Inflammatory macrophage (primary cell): ENCODE measurements at places on chromosomes 11 and 22.
A peak's percentile ranks its signal among the peaks of the same experiment; 100 is the strongest.

GRCh38 chr11:66720223-66720898 lies 8.7 kb downstream of the SPTBN2 start:
- peak; percentile 90 for DNase-seq

DNA sequence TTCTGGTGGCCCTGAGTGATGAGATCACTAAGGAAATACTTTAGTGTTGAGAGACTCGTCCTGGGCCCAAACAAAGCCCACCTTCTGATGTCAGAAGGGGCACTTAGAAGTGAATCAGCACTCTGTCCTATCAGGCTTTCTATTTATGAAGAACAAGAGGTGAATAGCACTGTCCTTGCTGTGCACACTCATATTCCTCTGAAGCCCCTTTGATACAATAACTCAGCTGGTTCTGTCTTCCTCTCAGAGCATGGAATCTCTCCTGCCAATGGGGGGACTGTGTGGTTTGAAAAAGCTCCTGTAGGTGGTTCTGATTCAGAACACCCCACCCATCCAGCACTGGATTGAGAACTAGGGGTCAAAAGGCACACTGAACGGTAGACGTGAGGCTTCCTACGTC lies 348.1 kb downstream of the ETS1 start:
- DNase-seq = no peak

DNA sequence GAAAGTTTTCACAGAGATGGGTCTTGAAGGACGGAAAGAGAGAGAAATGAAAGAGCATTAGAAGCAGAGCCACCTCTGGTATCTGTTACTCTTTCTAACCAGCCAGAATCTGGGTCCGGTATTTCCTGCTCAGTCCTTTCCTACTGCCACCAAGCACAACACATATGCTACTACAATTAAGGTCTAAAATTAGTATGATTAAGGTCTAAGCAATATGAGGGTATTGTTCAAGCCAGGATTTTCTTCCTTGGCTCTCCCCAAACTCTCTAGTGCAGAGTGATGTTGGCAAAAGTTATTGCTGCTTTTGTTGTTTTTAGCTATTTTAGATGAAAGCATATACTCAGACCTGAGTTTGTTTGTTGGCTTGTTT lies 59.2 kb upstream of the EED start:
- DNase-seq = no peak

- DNase-seq = no peak
Measured at GRCh38 chr11:102626676-102627075, 1.5 kb upstream of the MMP20 start.

DNA sequence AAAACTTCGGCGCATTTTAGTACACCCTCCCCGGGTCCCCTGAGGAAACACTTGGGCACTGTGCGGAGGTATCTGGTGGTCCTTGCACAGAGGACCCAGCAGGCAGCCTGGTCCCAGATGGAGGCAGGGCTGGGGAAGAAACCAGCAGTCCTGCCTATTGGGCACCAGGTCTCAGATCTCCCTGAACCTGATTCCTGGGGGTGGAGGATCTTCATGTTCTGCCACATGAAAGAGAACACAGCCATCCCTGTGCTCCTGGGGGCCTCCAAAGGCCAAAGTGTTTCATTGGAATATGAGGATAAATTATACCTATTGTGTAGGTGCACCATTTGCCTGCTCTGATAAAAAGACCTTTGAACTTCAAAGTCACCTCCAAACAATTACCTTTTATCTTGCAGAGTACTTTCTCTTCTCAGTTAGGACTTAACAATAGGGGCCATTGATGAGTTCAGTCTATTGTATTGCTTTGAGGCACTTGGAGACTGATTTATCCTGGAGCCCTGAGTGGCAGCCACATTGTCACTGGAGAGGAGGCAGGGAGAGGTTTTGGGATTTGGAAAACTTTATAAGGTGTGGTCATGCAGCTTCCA lies 1.8 kb downstream of the RCN1 start:
- no peak for DNase-seq

- no peak for DNase-seq
Measured at GRCh38 chr11:17157761-17158160, 50.0 kb downstream of the PIK3C2A start.

DNA sequence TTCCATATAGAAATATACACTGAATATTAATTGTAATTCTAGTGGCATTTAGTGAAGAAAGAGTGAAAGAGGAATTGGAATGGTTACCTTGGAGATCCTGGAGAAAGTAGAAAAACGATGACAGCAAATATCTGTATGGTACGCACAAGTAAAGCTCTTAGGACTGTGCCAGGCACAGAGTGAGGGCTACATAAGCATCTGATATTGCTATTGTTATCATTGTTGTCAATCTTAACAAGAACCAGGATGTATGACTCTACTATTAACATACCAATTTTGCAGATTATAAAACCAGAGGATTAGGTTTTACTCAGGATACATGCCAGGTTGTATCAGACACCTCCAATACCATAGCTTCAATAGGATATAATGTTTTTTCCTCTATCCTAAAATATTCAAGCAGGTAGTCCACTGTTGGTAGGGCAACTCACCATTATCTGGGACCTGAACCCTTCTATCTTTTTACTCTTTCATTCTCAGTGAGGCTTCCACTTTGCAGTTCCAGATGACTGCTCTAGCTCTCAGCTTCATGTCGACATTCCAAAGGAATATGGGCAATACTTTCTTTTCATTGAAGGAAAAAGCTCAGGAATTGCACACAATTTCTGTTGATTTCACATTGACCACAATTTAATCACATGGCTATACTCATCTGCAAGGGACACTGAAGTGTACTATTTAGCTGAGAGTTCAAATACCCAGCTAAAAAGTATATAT lies 73.2 kb downstream of the RAB38 start:
- no peak for DNase-seq

DNA sequence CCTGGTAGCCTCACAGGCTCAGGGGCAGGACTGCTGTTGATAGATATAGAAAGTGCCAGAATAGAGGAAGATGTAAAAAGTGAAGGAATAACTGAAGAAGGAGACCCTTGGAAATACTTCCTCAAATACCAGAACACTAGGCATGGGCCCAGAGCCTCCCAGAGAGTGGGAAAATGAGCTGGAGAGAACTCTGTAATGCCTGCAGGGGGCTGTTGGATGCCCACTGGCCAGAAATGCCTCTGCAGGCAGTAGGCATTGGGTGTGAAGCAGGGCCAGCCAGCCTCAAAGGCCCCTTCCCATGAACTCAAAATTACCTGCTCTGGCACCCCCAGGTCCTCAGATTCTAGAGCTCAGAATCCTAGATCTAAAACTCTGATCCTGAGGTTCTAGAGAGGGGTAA lies 15.1 kb downstream of the P2RY2 start:
- DNase-seq = no peak

DNA sequence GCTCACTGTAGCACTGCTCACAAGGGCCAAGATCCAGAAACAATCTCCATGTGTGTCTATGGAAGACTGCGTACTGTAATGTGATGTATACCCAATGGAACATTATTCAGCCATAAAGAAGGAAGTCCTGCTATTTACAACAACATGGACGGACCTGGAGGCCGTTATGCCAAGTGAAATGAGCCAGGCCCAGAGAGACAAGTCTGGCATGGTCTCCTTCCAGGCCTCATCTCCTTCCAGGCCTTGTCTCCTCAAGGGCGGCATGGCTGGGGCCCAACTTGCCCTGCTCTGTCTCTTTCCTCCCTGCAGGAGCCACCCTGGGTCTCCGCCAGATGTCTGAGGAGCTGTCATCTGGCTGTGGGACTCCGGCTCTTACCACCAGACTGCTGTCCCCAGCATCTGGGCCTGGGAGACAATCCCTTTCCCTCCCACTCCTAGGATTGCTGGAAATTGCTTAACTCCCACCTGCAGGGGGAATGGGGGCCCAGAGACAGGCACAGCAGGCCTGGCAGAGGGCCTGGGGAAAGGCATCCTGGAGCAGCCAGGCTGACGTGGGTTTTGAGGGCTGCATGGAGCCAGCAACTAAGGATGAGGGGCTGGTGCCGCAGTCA lies 1326.6 kb downstream of the TBC1D22A start:
- no peak for DNase-seq

GRCh38 chr11:90204407-90204806 lies 18.4 kb downstream of the CHORDC1 start:
- DNase-seq = no peak

- no peak for DNase-seq
Measured at GRCh38 chr11:122879785-122880184, 2.8 kb upstream of the JHY start.

- peak; percentile 41 for DNase-seq
Measured at GRCh38 chr11:3855808-3856491, 486 bp downstream of the STIM1 start.

DNA sequence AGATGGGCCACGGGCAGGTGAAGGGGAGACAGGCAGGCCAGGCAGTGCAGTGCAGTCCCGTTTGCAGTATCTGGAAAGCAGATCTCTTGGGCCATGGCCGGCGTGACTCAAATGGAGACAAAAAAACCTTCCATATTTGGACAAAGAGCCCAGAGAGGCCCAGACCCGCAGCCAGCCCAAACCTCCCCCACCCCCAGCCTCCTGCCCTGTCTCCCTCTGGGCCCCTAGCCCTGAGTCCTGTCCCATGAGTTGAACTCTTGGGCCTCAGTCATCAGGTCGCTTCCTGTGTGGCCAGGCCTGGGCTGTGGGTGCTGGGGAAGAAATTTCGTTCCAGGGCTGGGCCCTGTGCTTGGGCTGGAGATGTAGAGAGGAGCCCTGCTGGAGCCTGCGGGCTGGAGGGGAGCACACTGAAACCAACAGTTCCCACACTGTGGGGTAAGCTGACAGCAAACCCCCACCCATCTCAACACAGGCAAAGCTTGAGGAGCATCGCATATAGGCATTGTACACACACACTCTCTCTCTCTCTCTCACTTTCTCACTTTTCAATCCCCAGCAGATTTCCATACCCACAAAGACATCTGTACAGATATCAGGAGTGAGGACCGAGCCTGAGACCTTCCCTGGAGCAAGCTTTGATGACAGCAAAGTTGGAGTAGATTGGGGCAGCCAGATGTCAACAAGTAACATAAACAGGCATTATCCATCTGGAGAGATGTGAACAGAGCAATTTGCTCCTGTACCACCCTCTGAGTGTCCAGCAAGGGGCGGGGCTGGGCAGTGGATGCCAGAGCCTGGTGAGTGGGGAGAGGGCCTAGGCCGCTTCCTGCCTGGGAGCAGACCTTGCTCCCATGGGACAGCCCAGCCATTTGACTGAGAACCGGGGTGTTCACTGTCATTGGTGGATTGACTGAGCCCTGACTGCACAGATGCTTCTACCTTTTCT lies 17.2 kb downstream of the ARHGEF17 start:
- no peak for DNase-seq

GRCh38 chr11:33891714-33892327 lies at the start of gene LMO2:
Gene LMO2 (minus strand): TSS chr11:33892076. CDS start chr11:33869716, 22,360 bp downstream.
- DNase-seq = peak; percentile 72

DNA sequence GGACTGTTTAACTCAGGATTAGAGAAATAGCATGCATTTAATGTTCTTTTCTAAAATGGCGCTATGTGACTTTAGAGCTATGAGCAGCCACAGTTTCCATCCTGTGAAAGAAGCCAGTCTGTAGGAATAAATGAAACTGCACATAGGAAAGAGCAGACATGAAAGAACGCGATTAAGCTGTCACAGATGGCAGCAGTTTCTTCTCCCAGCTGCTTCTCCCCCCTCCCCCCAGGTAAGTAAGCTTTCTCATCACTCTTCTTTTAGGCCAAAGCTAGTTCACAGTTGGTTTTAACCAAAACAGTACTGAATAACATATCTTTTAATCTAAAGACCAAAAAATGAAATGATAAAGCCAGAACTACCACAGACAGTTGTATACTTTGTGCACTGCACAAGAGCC lies 266.4 kb downstream of the KCNA4 start:
- no peak for DNase-seq

- no peak for DNase-seq
Measured at GRCh38 chr22:19098157-19098556, 24.1 kb downstream of the DGCR2 start.

DNA sequence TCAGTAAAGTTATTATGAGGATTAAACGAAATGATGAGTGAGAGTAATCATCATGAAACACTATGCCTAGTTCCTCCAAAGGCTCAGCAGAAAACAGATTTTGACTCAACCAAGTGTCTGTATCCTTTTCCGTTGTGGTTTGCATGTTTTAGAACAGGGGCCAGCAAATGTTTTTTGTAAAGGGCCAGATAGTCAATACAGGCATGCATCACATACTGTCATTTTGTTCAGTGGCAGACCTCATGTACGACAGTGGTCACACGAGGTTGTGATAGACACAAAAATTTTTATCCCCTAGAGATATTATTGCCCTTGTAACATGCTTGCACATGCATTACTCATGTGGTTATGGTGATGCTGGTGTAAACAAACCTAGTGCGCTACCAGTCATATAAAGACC lies 81.9 kb upstream of the SLC25A18 start:
- DNase-seq = no peak

- DNase-seq = no peak
Measured at GRCh38 chr11:21295508-21295907, 626.1 kb downstream of the NELL1 start.

DNA sequence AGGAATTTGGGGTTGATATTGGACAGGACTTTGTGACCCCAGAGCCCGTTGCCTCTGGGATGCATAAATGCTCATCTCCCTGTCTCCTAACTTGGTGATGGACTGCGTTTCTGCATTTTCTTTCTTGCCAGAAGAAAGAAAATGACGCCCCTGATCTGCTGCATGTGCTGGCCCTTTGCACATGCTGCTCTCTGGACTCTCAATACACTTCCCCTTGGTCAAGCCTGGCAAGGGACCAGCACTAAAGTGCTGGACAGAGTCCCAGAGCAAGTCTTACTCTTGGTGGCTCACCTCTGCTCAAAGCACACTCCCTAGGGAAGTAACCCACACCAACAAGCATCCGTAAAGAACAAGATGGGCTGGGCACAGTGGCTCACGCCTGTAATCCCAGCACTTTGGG lies 40.7 kb downstream of the MYH9 start:
- no peak for DNase-seq

GRCh38 chr22:44360668-44361381 lies 48.1 kb upstream of the SHISAL1 start:
- no peak for DNase-seq

DNA sequence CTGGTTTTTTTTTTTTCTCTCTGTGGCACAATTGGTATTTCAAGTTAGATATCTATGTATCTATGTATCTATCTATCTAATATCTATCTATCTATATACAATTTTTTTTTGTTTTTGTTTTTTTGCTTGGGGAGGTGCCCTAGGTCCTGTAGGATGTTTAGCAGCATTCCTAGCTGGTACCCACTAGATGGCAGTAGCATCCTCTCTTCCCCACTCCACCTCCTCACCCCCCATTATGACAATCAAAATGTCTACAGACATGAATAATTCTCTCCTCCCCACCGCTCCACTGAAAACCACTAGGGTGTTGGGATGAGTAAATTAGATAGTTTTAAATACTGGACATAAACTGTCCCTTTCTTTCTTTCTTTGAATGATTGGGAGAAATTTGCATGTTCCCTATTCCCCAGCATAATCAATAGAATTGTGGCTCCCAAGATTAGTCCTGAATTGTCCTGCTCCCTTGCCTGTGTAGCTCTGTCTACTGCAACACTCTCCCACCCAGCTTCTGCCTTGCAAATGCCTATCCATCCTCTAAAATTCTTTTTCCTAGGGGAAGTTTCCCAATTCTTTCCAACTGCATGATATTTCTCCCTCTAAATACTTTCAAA lies 1152.4 kb downstream of the LRRC4C start:
- DNase-seq = peak; percentile 3
